Uterus (tissue), 4 donors: ENCODE measurements at places on chromosomes 5 and 9. TPM values are rescaled to one million over a fixed set of nuclear protein-coding genes. Genes with fewer than 3 reads are reported as not detected.

DNA sequence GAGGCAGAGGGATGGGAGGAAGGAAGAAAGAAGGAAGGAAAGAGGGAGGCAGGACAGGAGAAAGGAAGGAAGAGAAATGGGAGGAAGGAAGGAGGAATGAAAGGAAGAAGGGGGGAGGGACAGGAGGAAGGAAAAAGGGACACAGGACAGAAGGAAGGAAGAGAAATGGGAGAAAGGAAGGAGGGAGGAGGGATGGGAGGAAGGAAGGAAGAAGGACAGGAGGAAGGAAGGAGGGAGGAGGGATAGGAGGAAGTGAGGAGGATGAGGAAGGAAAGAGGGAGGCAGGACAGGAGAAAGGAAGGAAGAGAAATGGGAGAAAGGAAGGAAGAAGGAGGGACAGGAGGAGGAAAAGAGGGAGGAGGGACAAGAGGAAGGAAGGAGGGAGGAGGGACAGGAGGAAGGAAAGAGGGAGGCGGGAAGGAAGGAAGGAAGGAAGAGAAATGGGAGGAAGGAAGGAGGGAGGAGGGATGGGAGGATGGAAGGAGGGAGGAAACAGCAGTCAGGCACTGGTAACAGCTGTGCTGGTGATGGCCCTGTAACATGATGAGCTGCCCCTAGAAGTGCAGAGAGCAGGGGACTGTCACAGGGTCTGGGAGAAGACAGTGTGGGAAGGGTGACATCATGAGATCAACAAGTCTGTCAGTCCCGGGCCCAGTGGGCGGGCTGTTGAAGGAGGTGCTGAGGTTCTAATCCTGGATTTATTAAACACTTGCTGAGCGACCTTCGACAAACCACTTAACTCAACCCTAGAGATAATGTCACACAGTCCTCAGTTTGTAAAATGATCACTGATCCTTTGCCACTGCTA is 10.7 kb upstream of the IRX1 start:
- no peak overlapping the region for H3K4me3 ChIP-seq
- no peak overlapping the region for H3K27ac ChIP-seq
- H3K27me3 ChIP-seq = peaks cover 11% of the 10 kb centered on the region
- no peaks in the 10 kb centered on the region for H3K36me3 ChIP-seq

GRCh38 chr5:109105631-109106267 is 304.0 kb downstream of the PJA2 start:
- H3K4me3 ChIP-seq = no peak overlapping the region
- H3K36me3 ChIP-seq = no peaks in the 10 kb centered on the region
- no peaks in the 10 kb centered on the region for H3K27me3 ChIP-seq
- no peak for DNase-seq

- no peaks in the 10 kb centered on the region for H3K36me3 ChIP-seq
- no peak for DNase-seq
- no peak overlapping the region for H3K4me3 ChIP-seq
- H3K4me1 ChIP-seq = peaks cover 5% of the 10 kb centered on the region
- H3K27me3 ChIP-seq = no peaks in the 10 kb centered on the region
Measured at GRCh38 chr9:136571531-136571930, 25.7 kb upstream of the NOTCH1 start.

DNA sequence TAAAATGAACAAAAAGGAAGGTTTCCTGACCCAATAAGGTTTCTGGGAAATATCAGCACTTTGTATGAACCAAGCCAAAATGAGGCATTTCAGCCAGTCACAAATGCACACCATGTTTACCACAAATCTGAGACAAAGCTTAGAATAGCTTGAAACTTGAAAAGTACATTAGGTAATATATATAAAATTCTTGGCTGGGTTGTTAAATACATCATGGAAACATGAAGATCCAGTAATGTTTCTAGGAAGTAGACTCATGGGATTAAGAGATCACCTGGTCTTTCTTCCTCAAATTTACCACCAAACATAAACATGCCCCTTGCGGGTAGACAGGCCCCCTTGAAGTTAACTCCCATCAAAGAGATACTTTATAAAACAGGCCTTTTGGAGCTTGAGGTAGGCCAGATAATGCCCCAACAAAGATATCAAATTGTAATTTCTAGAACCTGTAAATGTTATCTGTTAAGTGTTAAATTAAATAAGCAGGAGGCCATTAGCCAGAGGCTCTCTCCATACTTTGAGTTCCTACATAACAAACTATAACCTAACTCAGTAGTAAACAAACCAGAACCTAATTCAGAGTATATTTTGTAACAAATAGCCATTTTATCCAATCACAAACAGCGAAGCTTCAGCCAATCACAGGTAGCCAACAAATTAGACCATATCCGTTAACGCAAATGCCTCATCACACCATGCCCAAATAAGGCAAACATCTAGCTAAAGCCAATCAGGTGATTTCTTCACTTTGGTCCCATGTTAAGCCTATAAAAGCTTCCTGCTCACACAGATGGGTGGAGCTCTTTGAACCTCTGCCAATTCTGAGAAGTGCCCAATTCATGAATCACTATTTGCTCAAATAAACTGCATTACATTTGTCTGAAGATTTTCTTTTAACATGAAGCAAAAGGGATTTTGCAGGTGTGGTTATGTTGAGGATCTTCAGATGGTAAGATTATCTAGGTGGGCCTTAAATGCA is 127.9 kb upstream of the TARS1 start:
- H3K27ac ChIP-seq = no peak overlapping the region
- no peaks in the 10 kb centered on the region for H3K4me1 ChIP-seq
- no peak overlapping the region for H3K4me3 ChIP-seq
- H3K27me3 ChIP-seq = no peaks in the 10 kb centered on the region
- no peak for DNase-seq
- no peaks in the 10 kb centered on the region for H3K36me3 ChIP-seq

DNA sequence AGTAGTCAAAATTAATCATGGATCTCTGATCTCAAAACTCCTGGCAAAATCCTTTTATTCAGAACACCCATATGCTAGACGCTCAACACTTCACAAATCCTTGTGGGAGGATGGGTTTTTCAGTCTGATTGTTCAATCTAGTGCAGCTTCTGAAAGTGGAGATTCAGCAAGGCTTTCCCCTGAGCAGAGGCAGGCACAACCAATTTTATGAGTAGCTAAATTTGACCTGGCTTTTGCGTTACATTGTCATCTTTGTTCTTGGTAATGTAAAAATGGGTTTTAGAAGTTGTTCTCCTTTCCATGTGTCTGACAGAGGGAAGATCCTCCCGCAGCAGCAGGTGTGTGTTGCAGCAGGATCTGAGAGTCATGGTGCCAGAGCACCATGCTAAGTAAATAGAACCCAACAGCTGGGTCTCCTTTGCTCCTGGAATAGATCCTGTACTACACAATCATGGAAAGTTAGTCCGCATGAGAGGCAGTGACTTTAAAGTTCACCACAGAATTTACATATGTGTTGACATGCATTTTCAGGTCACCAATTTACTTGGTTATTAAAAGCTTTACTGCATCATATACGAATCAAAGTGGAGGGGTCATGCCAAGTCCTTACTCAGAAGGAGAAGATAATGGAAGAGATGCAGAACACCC is 70.1 kb upstream of the MEF2C start:
- H3K27me3 ChIP-seq = no peaks in the 10 kb centered on the region
- no peaks in the 10 kb centered on the region for H3K36me3 ChIP-seq
- no peaks in the 10 kb centered on the region for H3K4me1 ChIP-seq
- DNase-seq = no peak
- H3K4me3 ChIP-seq = no peak overlapping the region

GRCh38 chr5:133866160-133866902 is 102.1 kb downstream of the C5orf15 start:
- H3K27me3 ChIP-seq = no peaks in the 10 kb centered on the region
- H3K36me3 ChIP-seq = no peaks in the 10 kb centered on the region
- no peak overlapping the region for H3K27ac ChIP-seq
- H3K4me1 ChIP-seq = no peaks in the 10 kb centered on the region
- no peak overlapping the region for H3K4me3 ChIP-seq
- no peak for DNase-seq

The GDA gene
- total RNA-seq = not detected
